ENCODE measurements at places on chromosomes 5 and 9.

DNA sequence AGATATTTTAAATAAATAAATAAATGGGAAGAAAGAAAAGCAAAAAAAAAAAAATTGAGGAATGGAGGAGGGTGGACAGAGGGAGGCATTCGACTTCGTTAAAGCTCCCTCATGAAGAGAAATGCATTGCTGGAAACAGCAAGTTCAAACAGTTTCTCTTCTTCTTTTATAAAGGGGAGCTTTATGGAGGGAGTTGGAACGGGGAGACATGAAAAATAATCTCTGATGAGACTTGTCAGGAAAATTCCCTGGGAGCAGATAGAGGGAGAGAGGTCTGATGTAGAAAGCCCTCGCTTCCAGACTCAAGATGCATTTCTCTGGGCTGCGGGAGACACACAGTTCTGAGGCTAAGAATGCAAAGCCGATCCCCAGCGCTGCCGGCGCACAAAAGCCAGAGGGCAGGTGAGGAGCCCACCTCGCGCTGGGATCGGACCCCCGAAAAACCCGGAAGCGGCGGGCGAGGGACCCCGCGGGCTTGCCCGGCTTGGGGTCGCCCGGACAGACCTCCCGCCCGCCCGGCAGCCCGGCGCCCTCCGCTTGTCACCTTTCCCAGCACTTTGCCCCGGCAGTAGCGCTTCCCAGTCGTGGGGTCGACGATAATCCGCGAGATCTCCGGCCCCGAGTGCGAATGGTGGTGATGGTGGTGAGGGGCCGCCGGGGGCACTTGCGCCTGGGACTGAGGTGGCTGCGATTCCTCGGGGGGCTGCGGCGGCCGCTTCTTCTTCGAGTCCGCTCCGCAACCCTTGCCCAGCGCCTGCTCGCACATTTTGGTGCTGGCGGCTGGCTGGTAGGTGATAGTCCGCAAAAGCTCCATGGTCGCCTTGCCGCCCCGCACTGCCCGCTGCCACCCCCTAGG lies 512 bp downstream of the PLK2 start:
- no peak for DNase-seq

- no peak for DNase-seq
These were observed 637.1 kb upstream of the CCNG1 start for GRCh38 chr5:162800301-162800700.

DNA sequence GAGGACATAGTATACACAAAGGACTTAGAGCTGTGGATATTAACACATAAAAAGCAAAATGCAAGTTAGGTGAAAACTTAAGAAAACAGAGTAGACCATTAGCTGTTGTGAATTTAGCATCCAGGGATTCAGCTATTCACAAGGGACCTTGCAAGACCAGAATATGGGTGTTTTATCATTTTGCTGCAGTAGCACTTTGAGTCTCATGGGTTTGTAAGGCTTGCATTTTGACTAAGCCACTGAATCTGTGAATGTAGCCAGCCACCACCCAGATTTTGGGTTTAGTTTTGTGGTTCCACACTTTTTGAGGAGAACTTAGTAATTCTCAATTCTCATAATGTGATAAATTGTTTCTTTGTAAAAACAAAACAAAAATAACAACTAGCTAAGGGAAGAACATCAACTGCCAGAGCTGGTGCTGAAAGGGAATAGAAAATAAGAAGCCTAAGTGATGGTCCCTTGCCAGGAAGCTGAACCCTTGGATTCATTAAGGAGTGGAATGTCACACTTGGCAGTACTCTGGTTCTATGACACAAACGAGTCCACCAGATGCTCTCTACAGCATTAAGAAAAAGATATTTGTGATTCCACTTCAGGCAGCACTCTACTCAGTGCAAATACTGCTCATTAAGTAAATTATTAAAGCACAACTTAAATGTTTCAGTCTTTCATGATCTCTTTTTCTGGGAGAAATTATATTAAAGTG lies 557.4 kb upstream of the ZNF462 start:
- DNase-seq: no peak

DNA sequence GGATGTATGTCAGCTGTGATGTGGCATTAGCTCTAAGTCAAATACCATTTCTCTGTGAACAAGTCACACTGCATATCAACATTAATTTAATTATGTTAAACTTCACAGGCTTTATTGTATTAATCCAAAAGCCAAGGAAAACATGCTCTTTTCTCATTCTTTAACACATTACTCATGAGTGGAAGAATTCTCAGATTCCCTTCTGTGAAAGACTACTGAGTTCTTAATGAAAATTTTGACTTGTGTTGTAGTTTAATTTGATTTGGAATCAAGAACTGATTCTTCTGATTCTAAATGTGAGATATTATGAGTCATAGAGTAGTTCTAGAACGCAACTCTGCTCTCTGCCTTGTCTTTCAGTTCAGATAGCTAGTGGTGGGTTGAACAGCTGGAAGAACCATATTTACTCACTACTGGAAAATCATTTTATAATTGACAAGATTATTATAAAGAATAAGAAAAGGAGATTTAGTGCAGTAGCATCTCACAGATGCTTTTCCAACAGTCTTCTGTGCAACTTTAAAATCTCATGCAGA lies 90.6 kb downstream of the VCAN start:
- DNase-seq: no peak

- DNase-seq: no peak
These were observed 11.0 kb downstream of the HAVCR1 start for GRCh38 chr5:157047898-157048297.

DNA sequence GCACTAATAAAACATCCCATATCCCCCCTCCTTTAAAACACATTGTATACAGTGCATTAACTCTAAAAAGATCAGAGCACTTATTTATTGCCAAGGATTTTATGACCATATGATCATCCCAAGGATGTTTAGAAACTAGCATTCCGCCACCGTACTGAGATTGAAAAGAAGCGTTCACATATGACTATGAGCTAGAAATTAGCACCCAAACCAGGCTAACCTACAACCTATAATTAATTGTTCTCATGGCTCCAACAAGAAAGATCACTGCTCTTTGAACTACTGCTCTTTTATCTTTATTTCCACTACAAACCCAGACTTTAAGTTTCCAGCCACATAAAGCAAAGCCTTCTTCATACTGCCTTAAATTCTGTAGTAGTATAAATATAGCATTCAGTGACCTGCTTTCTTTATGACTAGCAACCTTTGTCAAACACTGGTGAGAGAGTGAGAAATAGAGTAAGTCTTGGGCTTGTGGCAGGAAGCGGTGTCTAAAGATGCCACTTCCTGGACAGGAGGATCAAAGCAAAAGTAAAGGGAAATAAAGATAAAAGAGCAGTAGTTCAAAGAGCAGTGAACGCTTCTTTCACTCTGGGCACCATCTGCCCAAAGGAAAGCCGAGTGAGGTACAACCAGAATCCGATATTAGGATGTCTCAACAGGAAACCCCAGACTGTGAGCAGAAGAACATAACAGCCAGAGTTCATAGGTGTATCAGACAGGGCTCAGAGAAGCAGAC lies 151.1 kb upstream of the ERCC6L2 start:
- DNase-seq: no peak

DNA sequence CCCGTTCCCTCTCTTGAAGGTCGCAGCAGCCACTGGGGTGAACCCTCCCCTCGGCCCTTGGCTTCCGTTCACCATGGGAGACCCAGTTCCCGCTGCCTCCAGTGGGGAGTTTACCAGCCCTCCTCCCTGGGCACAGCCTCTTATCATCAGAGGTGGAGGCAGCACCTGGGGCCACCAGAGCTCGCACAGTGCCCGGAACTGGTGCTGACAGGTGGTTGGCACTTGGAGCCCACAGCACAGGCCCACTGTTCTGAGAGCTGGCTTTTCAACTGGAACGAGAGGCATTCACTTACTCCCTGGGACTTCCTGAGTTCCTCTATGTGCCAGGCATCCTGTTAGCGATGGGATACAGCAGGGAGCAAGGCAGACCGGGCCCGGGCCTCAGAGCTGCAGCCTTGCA lies 106.8 kb upstream of the FCN2 start:
- DNase-seq: no peak
